Activated naive CD4-positive, alpha-beta T cell treated with anti-CD3 and anti-CD28 coated beads, Interleukin-2, amount 10 ng/mL, durations not matched to agents 5 hours and 36 hours (primary cell): ENCODE measurements at places on chromosomes 7 and 10. TPM values are rescaled to one million over a fixed set of nuclear protein-coding genes. Genes with fewer than 3 reads are reported as not detected.

Gene HOXA10
- total RNA-seq = not detected

Gene CRPPA
- total RNA-seq = 0.93 TPM

Gene HELLS
- 86.0 TPM for total RNA-seq

Gene TFEC
- 0.20 TPM for total RNA-seq

Gene GPR85
- total RNA-seq = not detected

Gene ASIC3
- 5.3 TPM for total RNA-seq

Gene AGBL3
- total RNA-seq = 4.1 TPM

Gene EBF3
- not detected for total RNA-seq

Gene YKT6
- 54.1 TPM for total RNA-seq

Gene ANKRD2
- not detected for total RNA-seq

Gene LIPM
- total RNA-seq = not detected

Gene FAM237B
- not detected for total RNA-seq

Gene IFIT3
- 3.6 TPM for total RNA-seq

Gene PLEKHS1
- total RNA-seq = not detected

Gene TMED4
- 73.4 TPM for total RNA-seq

Gene PPP1R3C
- not detected for total RNA-seq

Gene C10orf62
- not detected for total RNA-seq

Gene WASHC2A
- 51.3 TPM for total RNA-seq

Gene UPK3BL2
- 15.9 TPM for total RNA-seq

Gene CNTNAP2
- not detected for total RNA-seq

Gene RTKN2
- total RNA-seq = 8.2 TPM

Gene GPR146
- total RNA-seq = 9.8 TPM

Gene SPDYE5
- 0.13 TPM for total RNA-seq

Gene FEZF1
- not detected for total RNA-seq

Gene SFRP5
- total RNA-seq = not detected

Gene TMEM225B
- 1.3 TPM for total RNA-seq

Gene MMP21
- total RNA-seq = not detected

Gene ATP6V0A4
- total RNA-seq = 0.08 TPM

Gene ANKRD30A
- not detected for total RNA-seq

Gene ZNF32
- 22.9 TPM for total RNA-seq

Gene HSPA12A
- total RNA-seq = 0.05 TPM

Gene NEBL
- not detected for total RNA-seq

Gene FLNC
- not detected for total RNA-seq

Gene CYP2C9
- total RNA-seq = not detected

Gene FAM25G
- not detected for total RNA-seq

Gene SMKR1
- total RNA-seq = 4.0 TPM

Gene CDHR3
- 3.0 TPM for total RNA-seq

Gene TMEM270
- not detected for total RNA-seq

Gene COL28A1
- total RNA-seq = not detected

Gene CALHM1
- total RNA-seq = 0.29 TPM

Gene PRSS37
- total RNA-seq = not detected

Gene C7orf33
- not detected for total RNA-seq

Gene CTAGE6
- 1.8 TPM for total RNA-seq

Gene PLAC9
- total RNA-seq = not detected

Gene FAM25A
- total RNA-seq = not detected

Gene OPTN
- 129 TPM for total RNA-seq

Gene PNLIPRP2
- total RNA-seq = not detected

Gene MYO1G
- total RNA-seq = 371 TPM

Gene LIPJ
- not detected for total RNA-seq

Gene SUPV3L1
- 30.3 TPM for total RNA-seq
